Cortex of kidney (tissue), 1 donor: ENCODE measurements at places on chromosomes 6 and 20.

- DNase-seq, result no peak
These were observed 199.3 kb upstream of the SGK1 start for GRCh38 chr6:134517145-134517658.

- no peak for DNase-seq
These were observed 23.6 kb downstream of the GMDS start for GRCh38 chr6:2221726-2222274.

DNA sequence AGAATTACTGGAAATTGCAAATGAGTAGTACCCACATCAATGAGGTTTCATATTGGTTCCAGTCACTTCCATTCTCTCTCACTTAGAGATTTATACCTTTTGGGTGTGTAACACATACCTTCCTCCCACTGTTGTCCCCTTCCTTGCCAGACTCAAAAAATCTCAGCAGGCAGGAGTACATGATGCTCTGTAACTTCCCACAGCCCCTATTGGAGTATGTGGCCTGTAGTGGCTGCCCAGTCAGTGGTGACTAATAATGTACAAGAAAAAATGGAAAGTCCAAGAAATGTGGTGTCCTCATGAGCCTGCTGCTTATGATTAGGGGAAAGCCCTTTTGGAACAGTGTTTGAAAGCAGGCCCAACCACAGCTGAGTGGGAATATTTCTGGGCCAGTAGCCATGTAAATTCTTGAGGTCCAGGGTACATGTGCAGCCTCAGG, 312.0 kb downstream of the ZFAND3 start:
- DNase-seq, result no peak

- DNase-seq, result no peak
These were observed 298.6 kb downstream of the TAF4 start for GRCh38 chr20:61766921-61767610.

GRCh38 chr20:62935204-62935967, 2.6 kb upstream of the GID8 start:
- DNase-seq, result no peak

DNA sequence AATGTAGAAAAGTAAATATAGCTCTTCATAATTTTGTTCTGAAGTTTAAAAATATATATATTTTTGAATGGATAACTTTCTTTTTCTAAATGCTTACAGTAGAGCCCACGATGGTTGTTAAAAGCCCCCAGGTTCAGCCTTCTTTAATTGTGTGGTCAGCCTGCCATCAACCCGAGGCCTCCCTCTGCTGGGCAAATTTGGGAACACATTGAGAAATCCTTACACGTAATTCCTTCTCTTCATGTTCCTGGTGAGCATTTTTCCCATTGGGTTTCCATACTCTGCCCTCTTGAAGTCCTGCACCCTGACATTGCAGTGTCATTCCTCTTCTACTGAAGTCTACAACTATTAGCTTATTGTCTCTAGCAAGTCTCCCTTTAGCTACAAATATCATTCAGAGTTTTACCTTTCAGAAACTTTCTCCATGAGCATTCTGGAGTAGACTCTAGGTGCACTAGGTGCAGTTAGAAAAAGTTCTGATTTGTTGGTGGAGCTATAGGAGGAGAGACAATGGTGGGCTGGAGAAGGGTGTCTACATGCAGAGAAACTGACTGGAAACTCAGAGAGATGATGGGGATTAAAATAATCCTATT, 40.6 kb downstream of the TRIM38 start:
- no peak for DNase-seq

DNA sequence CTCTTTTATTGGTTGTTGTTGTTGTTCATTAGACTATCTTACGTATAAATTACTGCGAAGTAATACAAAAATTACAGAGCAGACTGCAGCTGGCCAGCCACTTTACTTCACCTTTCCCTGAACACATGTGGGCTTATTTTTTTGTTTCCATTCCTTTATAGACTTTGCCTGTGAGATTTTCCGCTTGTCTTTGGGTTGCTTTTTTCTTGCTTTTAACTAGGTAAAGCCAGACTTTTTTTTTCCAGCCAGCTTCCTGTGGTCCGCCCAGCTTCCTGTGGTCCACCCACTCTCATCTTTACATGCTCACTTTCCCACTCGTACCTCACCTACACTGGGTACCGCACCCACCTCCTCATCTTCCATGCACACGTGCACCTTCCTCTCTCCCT, 79.0 kb downstream of the IPCEF1 start:
- DNase-seq, result no peak

DNA sequence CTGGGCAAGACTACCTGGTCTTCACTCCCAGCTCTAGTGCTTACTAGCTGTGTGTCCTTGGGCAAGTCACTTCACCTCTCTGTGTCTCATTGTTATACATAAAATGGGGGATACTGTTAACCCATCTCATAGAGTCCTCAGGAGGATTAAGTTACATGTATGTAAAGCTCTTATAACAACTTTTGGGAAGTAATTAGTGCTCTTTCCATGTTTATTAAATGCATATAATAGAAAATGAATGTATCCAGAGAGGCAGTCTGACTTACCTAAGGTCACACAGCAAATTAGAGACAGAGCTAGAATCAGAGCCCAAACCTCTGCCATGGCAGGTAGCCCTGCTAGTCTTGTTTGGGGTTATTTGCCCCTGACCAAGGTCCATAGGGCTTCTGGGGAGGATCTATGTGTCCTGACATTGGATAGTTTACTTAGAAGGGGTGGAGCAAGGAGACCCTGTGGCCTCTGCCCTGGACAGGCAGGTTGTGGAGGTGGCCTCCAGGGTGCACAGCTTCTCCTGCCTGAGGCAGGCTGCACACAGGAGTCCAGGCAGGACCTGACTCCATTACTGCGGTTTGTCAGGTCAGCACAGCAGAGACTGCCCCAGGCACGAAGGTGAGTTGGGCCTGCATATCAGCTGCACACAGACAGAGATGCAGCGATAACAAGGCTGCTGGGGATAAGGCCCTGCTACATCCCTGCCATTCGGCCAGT, 8.4 kb upstream of the MAPK13 start:
- DNase-seq, result no peak

GRCh38 chr6:83958241-83958685, 75.3 kb upstream of the MRAP2 start:
- DNase-seq, result no peak

- no peak for DNase-seq
These were observed 223.9 kb upstream of the THEMIS start for GRCh38 chr6:128124713-128125112.

GRCh38 chr6:6729971-6730370, 141.5 kb downstream of the LY86 start:
- no peak for DNase-seq

DNA sequence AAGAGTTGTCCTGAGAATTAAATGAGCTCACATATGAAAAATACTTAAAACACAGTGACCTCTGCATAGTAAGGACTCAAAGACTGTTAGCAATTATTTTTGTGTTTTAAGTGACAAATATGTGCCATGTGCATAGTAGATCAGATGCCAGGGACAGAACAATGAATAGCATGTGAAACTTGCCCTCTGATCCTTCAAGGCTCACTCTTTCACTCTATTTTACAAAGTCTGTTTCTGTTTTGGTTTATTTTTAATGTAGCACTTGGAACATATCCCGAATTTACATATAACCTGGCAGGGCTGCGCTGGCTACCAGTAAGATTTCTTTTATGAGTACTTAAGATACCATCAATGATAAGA, 135.5 kb upstream of the TNFAIP3 start:
- no peak for DNase-seq

- no peak for DNase-seq
These were observed 42.6 kb downstream of the TRIM27 start for GRCh38 chr6:28880894-28881780.

DNA sequence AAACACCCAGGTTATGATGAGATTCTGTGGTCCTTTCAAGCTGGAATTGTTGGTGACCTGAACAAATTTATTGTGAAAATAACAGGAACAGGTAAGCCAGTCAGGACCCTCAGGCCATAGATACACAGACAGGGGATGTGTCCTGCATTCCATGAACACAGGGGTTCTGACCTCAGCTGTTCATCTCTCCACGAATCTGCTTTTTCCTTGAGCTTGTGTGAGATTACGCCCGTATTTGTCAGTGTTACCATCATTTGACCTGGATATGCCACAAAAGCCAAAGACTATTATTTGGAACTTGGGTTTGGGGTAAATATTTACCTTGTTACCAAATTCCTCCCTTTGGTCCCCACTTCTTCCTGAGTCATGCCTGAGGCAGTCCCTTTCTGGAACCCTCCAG, 288.9 kb downstream of the PREX1 start:
- no peak for DNase-seq

DNA sequence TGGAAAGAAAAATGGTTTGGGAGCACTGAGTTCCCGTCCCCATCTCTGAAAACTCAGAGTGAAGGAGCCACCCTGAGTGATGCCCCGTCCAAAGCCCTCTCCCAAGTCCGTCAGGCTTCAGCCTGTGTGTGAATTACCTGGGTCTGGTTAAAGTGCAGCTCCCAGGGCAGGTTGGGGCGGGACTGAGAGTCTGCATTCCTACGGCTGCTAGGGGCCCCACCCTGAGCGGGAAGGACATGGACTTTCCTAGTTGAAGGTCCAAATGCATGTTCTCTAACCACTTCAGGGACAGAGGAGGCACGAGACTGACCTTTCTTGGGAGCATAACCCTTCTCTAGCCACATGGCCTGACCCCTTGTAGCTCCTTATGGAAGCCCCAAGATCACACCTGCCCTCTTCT, 97.2 kb downstream of the SYNDIG1 start:
- DNase-seq, result no peak

- DNase-seq, result no peak
These were observed 4.3 kb downstream of the EYA4 start for GRCh38 chr6:133245422-133245903.

GRCh38 chr6:105302617-105303128, 100.2 kb downstream of the PREP start:
- DNase-seq, result no peak

DNA sequence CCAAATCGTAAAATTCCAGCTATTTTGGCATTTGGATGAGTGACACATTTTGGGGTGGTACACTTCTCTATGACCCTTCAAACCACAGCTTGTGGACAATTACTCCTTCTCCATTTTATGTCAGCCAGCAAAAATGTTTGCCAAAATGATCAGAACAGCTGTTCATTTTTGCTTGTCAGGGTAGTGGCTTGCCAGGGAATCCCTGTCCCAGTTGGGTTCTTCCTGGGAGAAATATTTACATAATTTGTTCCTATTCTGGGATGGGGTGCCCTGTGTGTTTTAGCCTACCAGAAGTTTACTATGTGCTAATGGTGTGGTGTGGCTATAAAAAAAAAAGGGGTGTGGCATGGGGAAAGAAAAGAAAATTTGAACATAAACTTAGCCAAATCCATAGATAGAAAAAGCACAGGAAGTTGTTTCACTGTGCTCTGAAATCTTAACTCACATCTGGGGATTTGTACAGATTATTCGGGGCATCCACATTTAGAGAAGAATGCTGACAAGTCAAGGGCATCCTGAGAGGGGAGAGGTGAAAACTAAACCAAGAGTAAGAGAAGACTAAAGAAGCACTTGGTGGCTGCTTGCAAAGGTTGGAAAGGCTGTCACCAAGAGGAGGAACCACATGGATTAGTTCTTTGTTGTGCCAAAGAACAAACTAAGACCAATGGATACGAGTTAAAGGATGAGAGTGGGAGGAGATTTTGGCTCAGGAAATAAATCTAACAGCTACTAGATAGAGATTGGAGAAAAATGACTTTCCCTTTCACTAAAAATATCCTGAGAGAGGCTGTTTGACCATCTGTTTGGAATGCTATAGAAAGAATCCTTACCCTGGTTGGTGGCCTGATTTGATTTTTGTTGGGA, 55.2 kb upstream of the RBM24 start:
- DNase-seq, result no peak

DNA sequence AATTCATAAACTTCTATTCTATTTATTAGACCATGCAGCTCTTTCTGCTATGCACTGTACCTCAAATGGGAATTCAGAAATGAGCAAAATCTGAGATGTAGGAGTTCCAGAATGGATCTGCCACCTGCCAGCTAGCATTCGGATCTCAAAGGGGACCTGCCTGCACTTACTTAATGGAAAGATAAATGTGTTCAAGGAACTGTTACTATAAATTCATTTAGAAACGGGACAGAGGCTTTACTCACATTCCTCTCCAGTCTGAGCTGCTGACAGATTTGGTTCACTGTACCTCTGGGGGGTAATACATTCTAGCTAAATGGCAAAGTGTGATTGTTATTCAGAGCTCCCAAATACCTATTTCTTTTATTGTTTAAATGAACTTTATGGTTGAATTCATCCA, 384.1 kb downstream of the GRIK2 start:
- DNase-seq, result no peak

GRCh38 chr6:169589699-169590257, 112.1 kb downstream of the WDR27 start:
- DNase-seq, result no peak

DNA sequence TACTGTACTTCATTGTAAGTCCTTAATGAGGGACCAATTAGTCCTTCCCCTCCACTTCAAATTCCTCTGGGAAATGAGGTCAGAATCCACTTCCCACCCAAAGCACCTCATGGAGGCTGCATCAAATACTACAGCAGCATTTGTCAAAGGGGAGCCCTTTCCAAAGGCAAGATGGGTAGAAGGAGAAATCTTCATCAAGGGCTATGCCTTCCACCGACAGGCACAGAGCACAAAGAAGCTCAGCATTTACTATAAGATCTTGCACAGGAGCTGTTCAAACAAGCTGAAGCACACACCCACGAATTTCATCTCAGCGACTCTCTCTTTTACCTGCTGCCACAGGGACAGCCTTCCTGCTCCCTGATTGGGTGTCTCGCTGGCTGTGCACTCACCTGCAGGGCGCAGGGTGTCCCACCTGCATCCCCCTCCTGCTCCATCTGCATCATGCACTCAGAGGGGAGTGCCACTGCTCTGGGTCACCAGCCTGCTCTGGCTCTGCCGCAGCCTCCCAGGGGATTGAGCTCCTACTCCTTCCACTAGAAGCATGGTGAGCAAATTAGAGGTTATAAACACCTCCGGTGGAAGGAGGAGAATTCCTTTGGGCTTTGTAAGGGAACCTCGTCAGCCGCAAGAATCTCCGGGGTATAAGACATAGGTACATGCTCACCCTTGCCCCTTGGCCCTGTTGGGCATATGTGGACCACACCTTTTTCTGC, 164.5 kb downstream of the ATXN1 start:
- DNase-seq, result no peak

GRCh38 chr6:98044791-98045470, 761.9 kb upstream of the MMS22L start:
- no peak for DNase-seq

- DNase-seq, result no peak
These were observed 12.4 kb downstream of the MTHFD1L start for GRCh38 chr6:150877928-150878327.

DNA sequence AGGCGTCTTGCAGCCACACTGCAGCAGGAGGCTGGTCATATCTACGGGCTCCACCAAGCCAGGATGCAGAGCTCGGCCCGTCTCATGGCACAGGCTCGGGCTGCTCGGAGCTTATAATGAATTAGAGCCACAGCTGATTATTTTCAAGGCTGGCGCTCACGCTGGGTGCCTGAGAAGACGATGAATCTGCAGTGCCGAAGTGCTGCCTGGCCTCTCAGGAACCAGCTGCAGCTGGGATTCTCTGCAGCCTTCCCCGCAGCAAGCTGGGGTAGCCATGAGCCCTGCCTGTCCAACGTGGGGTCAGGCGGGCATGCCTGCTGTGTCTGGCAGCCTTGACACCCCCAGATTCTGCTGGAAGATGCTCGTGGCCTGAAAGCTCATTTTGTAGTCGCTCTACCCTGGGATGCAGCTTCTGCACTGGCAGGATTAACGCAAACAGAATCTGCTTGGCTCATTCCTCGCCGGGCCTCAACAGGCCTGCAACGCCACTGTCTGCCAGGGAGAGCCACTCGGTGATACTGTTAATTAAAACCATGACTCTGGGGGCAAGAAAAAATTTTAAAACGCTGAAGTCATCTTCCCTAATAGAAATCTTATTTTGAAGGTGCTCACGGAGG, 104.3 kb downstream of the CDH26 start:
- DNase-seq, result no peak
